NT2/D1 (cell line): ENCODE measurements at places on chromosomes 11 and 22.

DNA sequence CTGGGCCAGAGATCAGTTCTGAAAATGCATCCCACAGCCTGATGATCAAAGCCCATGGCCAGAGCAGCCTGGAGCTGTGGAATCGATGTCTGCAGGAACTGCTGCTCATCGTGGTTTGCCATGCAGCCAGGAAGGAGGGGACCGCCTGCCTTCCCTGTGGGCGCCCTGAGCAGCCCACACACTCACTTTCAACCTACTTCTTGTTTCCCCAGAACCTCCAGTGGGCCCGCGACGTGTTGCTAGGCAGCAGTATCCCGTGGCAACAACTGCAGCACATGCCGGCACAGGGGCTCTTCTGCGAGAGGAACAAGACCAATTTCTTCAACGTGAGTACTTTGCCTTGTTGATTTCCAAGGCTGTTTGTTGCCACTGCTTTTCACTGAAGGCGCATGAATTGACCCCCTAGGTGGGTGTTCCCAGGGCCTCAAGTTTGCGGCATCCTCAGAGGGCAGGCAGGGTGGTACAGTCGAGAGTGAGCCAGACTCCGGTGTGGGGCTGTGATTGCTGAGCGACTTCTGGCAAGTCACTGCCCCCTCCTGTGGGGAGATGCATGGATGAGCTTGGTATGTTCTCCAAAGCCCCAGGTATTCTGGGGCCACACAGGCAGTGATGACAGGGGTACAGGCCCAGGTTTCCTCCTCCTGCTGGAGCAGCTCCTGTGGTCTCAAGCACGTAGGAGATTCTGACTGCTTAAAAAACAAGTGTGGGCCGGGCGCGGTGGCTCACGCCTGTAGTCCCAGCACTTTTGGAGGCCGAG, 47.0 kb upstream of the SUSD2 start:
- DNase-seq: no peak

- DNase-seq: no peak
Measured at GRCh38 chr11:129208863-129209262, 16.7 kb upstream of the ARHGAP32 start.

- peak; percentile 16 for DNase-seq
Measured at GRCh38 chr11:27183672-27184457, 143.2 kb downstream of the BBOX1 start.

DNA sequence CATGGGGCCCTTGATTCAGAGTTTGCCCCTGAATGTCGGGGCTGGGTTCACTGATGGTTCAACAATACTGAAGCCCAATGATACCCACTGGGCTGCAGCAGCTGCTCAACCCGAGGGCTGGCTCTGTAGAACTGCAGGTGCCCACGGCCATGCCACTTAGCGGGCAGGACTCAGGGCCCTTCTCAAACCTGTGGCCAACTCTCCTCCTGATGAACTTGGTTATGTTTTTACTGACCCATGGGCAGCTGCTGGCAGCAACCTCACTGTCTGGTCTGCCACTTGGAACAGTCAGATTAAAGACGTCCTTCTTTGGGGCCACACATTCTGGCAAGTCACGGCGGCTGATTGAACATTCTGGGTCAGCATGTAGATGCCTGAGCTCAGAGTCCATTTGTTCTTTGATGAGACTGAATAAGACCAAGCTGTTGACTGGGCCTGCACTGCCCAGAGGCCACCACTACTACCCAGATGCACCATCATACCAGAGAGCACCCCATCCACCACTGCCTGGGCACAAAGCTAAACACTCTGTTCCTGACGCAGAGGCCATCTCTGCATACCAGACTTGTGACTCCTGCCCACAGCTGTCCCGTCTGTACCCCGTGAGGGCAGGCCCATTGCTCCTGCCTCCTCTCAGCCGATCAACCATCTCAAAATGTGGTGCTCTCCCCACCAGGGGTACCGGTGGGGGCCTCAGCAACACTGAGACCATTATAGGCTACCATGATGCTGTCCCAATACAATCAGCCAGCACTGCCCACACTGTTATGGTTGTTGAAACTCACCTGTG, 67.8 kb downstream of the SHANK2 start:
- DNase-seq: no peak

DNA sequence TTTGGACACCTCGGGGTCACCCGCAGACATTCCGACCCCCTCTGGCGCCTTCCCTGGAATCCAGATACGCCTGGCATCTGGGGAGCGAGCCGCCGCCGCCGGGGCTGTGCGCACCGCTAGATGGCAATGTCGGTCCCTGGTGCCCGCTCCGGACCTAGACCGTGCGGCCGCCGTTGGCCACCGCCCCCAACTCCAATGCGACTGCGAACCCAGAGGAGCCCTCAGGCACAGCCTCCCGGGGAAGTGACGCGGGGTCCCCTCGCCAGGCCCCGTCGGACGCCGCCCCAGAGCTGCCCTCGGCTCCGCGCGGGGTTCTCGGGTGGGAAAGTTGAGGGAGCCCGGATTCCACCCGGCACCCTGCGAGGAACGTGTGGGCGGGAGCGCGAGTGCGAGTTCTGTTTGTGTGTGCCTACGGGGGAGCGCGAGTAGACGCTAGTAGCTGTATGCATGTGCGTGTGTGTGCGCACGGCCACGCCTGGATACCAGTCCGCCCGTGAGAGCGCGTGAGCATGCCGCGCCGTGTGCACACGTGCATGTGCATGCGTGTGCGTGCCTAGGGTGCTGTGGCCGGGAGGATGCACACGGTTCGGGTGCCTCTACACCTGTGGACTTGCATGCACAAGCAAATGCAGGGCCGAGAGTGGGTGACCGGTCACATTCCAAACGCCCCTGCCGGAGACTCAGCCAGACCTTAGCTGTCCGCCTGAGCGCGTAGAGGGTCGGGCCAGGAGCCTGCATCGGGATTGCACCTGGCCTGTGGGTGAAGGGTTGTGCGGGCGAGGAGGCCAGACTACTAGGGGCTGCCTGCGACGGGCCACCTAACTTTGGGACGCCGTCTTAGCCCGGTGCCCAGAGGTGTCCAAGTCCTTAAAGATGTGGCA, 1.9 kb downstream of the CHRM4 start:
- DNase-seq: peak; percentile 76

DNA sequence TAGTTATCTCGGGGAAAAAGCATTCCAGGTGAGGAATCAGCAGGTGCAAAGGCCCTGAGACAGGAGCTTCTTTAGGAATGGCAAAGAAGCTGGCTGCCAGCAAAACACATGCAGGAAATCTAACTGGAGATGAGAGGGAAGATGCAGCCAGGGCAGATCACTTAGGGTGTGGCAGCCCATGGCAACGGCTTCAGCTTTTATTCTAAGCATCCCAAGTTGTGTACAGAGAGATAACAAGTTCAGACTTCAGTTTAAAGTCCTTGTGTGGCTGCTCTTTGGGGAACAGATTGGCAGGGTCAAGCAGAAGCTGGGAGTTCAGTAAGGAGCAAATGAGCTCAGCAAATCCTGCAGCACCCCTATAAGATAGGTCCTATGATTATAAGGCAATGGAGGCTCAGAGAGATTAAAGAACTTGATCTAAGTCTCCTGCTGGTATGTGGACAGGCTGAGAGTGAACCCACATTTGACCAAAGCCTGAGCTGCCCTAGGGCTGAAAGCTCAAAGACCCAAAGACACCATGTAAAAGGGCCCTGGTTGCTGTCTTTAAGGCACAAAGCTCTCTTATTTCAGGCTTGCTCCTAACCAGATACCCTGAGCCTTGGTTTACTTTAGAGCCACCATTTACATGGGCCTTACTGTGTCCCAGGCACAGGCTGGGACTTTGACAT, 466.8 kb downstream of the SOX6 start:
- DNase-seq: no peak

DNA sequence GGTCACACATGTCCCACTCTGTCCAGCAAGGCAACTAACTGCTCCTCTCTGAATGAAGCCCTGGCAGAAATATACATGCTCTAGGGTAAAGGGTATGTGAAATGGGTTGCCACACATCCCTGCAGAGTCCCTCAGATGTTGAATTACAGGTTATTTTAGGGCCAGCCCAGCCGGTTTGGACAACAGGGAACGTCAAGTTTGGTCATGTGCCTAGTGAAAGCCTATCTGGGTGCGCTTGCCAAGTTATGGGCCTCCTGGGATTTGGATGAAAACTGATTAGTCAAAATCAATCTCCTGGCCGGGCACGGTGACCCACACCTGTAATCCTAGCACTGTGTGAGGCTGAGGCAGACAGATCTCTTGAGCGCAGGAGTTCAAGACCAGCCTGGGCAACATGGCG, 10.4 kb downstream of the AP1B1 start:
- DNase-seq: no peak

GRCh38 chr11:22389526-22390282, 51.5 kb downstream of the SLC17A6 start:
- no peak for DNase-seq

GRCh38 chr11:111745719-111746504, 20.3 kb downstream of the PPP2R1B start:
- no peak for DNase-seq

DNA sequence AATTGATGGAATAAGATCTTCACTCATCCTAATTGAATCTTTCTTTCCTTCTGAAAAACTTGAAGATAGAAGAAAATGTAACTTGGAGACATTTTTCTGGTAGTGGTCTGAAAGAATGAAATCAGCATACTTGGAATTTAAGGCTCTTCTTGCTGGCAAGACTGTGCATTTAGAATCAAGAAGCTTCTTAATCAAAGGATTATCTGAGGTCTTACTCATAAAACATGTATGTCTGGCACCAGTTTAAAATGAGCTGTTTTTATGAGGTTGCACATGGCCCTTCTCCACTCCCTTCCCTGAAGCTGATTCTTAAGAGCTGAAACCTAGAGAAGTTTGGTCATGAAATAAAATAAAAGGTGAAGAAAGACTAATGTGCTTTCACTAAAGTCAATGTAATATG, 77.3 kb downstream of the ARHGEF12 start:
- no peak for DNase-seq

- DNase-seq: no peak
Measured at GRCh38 chr22:37708580-37709444, 12.0 kb downstream of the TRIOBP start.

GRCh38 chr11:71204294-71204693, 48.1 kb downstream of the SHANK2 start:
- no peak for DNase-seq

DNA sequence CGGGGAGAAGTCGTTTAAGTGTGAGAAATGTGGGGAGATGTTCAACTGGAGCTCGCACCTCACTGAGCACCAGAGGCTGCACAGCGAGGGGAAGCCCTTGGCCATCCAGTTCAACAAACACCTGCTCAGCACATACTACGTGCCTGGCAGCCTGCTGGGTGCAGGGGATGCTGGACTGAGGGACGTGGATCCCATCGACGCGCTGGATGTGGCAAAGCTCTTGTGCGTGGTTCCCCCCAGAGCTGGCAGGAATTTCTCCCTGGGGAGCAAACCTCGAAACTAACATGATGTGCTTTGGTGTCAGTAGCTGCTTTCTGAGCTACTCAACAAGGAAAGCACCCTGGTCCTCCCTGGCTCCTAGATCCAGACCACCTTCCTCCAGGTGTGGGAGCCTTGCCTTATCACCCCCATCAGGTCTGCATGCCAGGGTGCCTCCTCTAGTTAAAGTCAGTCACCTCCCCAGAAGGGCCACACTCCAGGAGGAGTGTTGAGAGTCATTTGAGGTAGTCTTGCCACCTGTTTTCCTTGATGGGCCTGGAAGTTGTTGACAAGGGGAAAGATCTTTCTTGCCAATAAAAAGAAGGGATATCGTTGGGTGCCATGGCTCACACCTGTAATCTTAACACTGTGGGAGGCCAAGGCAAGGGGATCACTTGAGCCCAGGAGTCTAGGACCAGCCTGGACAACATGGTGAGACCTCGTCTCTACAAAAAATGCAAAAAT, 12.9 kb downstream of the ZNF74 start:
- no peak for DNase-seq

- DNase-seq: no peak
Measured at GRCh38 chr11:74443071-74443864, 24.1 kb downstream of the KCNE3 start.

DNA sequence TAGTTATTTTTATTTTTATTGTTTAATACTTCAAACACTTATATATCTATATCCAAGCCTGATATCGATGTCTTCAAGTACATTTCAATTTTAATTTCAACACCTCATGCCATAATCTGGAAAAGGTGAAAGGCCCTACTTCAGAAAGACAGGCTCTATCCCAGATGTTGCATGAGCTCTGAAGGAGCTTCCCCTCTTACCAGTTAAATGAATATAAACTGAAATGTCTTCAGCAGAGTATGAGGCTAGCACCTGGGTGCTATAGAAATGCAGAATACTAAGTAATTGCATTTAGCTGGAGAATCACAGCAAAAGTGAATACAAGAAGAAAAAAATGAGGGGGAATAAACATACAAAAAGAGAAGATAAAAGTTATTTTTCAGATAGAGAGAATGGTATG, 11.5 kb upstream of the GRIA4 start:
- DNase-seq: no peak

- no peak for DNase-seq
Measured at GRCh38 chr11:134997652-134998320, 585.7 kb upstream of the B3GAT1 start.

DNA sequence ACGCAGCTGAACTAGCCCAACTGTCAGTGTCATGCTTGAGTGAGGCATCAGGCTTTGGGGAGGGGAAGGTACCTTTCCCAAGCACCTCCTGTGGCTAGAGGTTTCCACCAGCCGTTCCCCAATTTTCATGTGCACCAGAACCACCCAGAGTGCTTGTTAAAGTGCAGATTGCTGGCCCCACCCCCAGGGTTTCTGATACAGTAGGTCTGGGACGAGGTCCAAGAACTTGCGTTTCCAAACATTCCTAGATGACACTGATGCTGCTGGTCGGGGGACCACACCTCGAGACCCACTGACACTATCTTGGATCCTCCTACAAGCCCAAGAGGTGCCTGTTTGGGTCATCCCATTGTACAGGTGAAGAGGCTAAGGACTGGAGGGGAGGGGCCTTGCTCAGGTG, 59.8 kb downstream of the PDE2A start:
- no peak for DNase-seq

DNA sequence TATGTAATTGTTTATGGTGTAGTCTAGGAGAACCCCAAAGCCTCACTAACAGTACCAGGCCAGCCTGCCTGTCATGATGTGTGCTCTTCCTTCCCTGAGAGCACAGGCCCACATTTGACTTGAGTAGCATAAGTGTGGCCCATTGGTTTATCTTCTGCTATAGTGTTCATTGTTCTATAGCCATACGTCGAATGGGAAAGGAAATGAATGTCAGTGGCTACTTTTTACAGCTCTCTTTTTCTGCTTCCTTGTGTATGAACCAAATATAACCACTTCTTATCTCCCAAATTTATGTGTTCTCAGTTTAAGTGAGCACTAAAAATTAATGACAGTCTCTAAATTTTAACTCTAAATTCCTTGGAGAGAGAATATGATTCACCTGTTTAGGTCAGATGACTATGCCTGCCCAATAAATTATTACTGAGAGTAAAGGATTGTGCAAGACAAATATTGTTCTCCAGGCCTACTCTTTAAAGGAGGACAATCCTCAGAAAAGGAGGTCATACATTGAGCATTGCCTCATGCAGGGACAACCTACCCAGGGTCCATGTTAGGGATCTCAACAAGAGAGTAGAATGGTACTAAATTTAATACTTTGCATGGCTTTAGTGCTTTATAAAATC, 222.9 kb upstream of the ARHGAP20 start:
- DNase-seq: no peak
